ENCODE measurements at places on chromosomes 2 and 18.
A peak's percentile ranks its signal among the peaks of the same experiment; 100 is the strongest.

GRCh38 chr2:97995026-97995733 is 568 bp downstream of the TMEM131 start:
- peak; percentile 70 for DNase-seq

- DNase-seq = no peak
These were observed 17.8 kb downstream of the NPC1 start for GRCh38 chr18:23568281-23569138.

- DNase-seq = no peak
These were observed 88.7 kb upstream of the ATL2 start for GRCh38 chr2:38465789-38466127.

DNA sequence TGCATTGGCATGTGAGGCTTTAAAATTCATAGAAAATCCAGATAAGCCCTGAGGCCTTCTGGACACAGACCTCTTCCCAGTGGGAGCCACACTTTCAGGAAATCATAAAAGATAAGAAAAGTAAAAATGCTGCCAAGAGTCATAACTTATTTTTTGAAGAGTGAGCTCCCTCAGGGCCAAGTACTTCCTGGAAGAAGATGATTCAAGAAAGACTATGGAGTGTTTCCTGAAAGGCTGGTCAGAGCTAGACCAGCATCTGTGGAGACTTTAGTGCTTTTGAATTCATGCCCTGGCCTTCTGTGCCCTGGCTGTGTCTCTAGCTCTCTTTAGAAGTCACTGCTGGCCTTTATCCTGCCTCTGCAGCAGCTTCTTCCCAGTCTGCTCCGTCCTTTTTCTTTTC is 6.4 kb upstream of the XDH start:
- no peak for DNase-seq

GRCh38 chr2:172437419-172438341 is 10.3 kb downstream of the ITGA6 start:
- DNase-seq = peak; percentile 16

DNA sequence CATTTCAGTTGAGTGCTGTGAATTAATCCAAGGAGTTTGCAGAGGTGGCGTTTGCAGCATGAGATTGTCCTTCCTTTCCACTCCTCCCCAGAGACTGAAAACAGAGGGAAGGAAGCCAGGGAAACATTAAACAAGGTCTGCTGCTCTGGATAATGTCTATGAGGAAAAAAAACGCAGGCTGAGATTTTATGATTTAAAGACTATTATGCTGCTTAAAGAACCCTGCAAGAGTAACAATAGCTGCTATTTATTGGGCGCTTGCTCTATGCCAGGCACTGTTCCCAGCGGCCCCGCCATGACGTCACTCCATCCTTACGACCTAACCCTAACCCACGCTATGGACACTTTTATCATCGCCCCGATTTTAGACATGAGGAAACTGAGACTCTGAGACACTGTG is 222.4 kb downstream of the BCL2 start:
- DNase-seq = no peak

DNA sequence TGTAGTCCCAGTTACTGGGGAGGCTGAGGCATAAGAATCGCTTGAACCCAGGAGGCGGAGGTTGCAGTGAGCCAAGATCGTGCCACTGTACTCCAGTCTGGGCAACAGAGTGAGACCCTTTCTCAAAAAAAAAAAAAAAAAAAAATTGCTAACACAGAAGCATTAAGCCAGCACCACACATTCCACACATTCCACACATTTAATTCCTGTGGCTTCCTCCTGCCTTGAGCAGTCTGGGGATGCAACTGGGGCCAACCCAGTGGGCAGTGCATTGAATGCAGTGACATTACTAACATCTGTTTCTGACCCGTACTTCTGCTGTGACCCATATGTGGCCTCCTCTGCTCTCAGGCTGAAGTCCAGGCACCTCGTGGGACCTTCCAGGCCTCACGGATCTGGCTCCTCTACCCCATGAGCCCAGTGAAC is 107.0 kb downstream of the BCL2L11 start:
- DNase-seq = no peak

DNA sequence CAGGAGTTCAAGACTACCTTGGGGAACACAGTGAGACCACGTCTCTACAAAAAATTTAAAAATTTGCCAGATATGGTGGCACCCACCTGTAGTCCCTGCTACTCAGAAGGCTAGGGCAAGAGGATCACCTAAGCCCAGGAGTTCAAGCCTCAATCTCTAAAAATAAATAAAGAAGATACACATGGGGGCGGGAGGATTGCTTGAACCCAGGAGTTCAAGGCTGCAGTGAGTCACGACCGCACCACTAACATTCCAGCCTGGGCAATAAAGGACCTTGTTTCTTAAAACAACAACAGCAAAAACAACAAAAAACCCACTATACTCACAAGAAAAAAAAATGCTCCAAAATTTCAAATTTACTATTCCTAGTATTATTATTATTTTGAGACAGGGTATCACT is 10.0 kb upstream of the ICA1L start:
- no peak for DNase-seq

DNA sequence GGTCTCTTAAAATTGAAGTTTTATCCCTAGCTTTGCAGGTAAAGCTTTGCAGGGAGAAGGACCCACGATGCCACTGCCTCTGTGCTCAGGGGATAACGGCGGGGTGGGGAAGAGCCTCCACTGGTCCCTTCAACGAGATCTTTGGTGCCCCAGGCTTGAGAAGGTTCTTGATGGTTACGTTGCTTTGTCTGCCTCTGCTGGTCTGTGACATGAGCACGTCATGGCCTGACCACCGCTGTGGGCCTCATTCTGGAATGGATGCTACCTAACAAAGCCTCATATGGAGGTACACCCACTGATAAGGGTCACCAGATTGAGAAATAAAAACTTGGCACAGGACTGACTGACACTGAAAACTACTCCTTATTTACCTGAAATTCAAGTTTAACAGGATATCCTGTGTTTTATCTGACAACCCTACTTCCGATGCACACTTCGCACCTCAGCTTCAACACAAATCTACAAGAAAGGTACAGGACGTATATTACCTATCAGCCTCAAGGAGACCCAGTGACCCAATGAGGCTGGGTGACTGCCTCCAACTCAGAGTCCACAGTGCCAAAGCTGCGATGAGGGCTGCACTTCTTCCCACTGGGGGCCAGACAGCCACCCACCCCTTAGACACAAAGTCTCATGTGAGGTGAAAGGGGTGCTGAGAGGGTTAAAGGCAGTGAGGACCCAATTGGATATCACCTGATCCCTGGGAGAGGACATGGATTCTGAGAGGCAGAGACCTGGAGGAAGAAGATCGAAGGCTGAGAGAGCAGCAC is 64.9 kb downstream of the EIPR1 start:
- no peak for DNase-seq

- no peak for DNase-seq
These were observed 84.3 kb downstream of the MCFD2 start for GRCh38 chr2:46831051-46831868.

GRCh38 chr18:63293935-63294334 is 25.6 kb downstream of the BCL2 start:
- no peak for DNase-seq

DNA sequence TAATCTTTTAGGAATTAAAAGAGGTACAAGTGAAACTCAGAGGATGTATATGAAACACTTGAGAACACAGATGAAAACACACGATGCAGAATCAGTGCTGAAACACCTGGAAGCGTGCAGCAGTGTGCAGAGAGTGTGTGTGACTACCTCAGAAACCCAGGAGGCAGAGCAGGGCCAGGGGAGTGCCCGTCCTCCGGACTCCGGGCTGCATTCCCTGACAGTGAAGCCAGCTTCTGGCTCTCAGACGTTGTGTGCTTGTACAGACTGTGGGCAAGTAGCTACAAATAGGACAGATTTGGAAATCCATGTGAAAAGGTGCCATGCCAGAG is 34.6 kb downstream of the ZNF407 start:
- no peak for DNase-seq

- DNase-seq = no peak
These were observed 26.9 kb upstream of the COL6A3 start for GRCh38 chr2:237440819-237441281.

DNA sequence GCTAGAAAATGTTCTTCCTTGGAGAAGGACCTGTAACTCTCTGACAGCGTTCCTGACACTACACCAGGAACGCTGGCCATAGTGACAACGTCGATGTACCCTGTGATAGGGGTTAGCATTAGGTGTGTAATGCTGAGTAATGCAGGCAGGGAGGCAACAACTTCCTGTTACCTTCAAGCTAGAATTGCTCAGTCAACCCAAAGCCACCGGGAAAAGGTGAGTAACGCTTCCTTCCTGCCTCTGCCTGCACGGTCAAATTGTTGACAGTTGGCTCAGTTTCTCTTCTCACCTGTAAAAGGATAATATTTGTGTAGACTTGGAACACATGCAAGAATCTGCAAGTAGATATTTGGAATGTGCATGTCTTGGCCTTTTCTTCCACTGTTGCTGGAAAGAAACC is 12.7 kb downstream of the FAM110C start:
- no peak for DNase-seq

- no peak for DNase-seq
These were observed 170.2 kb downstream of the PRKCE start for GRCh38 chr2:45821558-45822271.

- no peak for DNase-seq
These were observed 201.7 kb downstream of the NRP2 start for GRCh38 chr2:205883965-205884364.

DNA sequence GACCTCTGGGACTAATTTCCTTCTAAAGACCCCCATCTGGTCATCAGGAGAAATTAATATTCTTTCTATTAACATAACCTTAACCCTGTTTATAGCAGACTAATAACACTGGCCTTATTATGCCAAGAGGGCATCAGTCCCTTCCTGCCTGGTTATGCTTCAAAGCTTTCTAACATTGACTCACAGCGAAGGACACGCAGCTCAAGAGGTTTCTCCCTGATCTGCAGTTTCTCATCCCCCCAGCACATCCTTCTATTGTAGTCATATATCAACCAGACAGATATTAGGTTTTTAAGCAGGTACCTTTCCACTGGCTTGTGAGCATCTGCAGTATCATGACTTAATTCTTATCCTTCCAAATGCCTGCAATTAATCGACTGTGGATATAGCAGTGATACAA is 100.0 kb upstream of the CXCR4 start:
- DNase-seq = no peak

GRCh38 chr2:238509903-238510302 is 83.2 kb downstream of the ASB1 start:
- no peak for DNase-seq

GRCh38 chr2:16620590-16620989 is 45.0 kb downstream of the CYRIA start:
- DNase-seq = no peak

DNA sequence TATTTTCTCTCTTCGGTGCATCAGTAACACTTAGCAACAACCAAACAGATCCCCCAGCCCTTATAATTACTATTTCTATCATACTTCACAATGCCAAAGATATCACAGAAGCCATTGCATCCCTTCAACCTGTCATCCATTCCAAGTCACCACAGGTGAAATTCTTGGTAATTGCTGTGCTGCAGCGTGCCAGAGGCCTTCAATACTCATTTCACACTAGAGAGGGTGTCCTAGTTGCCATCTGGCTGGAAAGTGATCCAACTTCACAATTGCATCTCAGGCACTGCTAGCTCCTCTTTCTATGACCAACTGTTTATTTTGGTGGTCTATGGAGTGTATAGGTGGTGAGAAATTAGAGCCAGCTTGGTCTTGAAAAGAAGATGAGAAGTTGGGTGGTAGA is 131.2 kb downstream of the NUP35 start:
- no peak for DNase-seq

GRCh38 chr18:29969876-29970275 is 1072.7 kb downstream of the DSC3 start:
- no peak for DNase-seq

DNA sequence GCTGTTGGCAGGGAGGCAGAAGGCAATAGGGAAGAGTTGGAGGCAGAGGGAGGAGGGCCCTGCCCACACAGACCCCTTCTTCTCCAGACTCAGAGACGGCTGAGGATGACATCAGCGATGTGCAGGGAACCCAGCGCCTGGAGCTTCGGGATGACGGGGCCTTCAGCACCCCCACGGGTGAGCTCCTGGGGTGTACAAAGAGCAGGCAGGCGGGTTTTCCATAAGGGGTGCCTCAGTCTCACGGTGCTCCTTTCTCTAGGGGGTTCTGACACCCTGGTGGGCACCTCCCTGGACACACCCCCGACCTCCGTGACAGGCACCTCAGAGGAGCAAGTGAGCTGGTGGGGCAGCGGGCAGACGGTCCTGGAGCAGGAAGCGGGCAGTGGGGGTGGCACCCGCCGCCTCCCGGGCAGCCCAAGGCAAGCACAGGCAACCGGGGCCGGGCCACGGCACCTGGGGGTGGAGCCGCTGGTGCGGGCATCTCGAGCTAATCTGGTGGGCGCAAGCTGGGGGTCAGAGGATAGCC is 10.0 kb downstream of the SPEG start:
- DNase-seq = no peak

DNA sequence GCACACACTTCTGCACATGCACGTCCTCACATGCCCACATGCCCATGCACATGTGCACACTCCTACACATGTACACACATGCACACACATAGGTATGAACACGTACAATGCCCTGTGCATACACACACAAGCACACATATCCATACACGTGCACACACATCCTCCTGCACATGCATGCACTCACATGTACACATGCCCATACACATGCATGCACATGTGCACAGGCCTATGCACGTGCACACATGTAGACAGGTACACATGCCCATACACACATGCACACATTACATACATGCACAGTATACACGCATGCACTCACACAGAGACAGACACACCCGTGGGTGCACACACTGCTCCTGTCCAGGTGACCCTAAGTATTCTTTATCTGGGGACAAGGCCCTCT is 34.3 kb downstream of the GPC1 start:
- no peak for DNase-seq

GRCh38 chr2:12543978-12544558 is 172.7 kb upstream of the TRIB2 start:
- peak; percentile 32 for DNase-seq

GRCh38 chr2:98084869-98085238 is 2.1 kb upstream of the VWA3B start:
- no peak for DNase-seq

GRCh38 chr2:196144513-196145126 is 26.8 kb downstream of the STK17B start:
- DNase-seq = no peak

GRCh38 chr2:120541972-120542670 is 193.5 kb upstream of the GLI2 start:
- DNase-seq = no peak

GRCh38 chr2:192534072-192534471 is 339.3 kb upstream of the TMEFF2 start:
- DNase-seq = no peak

DNA sequence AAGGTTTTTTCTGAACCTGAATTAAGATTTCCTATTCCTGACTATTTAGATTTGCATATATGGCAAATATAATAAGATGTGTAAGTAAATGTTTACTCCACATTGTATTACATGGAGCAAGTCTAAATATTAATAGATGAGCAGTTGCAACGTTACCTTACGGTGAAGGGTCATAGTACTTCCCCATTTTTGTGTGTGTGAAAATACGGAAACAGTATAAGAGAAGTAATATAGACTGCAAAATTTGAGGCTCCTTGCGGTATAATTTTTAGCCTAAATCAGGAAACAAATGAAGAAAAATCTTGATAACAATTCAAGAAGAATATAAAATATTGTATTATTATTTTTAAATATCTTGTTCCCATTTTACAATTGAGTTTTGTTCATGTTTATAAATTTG is 434.2 kb downstream of the GRB14 start:
- DNase-seq = no peak

GRCh38 chr2:218334531-218334930 is 22.1 kb upstream of the CATIP start:
- DNase-seq = no peak

Measured in GM12878 (cell line).